ENCODE measurements at places on chromosomes 7 and 10.

GRCh38 chr7:35983626-35984025 lies 169.4 kb upstream of the EEPD1 start:
- no peak for DNase-seq

GRCh38 chr7:83655951-83656556 lies 7.1 kb upstream of the SEMA3E start:
- no peak for DNase-seq

DNA sequence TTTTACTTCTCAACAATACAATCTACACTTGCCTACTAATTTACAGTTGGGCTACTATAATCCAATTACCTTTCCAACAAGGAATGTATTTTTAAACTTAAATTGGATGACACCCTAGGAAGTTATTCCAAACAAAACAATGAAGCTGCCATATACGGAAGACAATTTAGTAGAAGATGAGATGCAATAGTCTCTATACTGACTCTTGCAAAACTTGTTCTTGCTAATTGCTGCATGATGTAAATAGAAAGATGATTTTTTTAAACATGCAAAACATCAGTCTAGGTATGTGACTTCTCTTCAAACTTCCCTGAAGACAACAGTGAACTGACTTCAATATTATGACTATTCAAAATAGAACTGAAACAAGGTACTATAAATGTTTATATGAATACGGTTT lies 17.6 kb downstream of the NT5C3A start:
- DNase-seq = no peak

DNA sequence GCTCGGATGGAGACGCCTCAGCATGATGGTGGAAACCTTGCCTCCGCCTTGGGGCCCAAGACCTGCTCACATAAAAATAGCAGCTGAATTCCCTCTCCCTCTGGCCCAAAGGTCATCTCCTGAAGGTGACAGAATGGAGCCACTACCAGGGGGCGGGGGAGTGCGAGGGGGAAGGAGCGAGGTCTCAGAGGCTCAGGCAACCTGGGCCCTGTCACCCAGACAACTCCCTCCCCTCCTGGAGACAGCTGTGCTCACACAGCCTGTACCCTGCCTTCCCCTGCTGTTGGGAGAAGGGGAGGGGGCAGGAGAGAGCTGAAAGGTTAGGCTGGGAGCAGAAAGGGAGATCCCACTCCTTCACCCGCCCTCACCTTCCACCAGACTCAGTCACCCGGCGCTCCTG lies 173.0 kb upstream of the RHEB start:
- no peak for DNase-seq

GRCh38 chr10:45428611-45429510 lies 54.8 kb downstream of the ALOX5 start:
- DNase-seq = no peak

DNA sequence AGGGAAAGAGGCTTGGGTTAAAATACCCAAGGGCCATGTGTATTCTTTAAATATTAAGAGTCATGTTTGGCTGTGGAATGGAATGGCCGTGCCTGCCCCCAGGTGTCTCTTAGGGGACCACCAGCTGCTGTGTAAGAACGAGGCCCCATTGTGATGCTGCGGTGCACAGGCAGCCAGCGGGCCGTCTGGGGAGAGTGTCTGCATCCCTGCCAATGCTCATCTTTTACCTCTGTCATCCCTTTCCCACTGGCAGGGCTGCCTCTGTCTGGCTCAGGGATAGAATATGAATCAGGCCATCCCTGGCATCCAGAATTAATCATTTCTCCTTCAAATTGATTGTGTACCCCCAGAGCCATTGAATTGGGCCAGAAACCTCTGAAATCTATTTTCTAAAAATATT lies 137.8 kb upstream of the GALNT17 start:
- DNase-seq = no peak

DNA sequence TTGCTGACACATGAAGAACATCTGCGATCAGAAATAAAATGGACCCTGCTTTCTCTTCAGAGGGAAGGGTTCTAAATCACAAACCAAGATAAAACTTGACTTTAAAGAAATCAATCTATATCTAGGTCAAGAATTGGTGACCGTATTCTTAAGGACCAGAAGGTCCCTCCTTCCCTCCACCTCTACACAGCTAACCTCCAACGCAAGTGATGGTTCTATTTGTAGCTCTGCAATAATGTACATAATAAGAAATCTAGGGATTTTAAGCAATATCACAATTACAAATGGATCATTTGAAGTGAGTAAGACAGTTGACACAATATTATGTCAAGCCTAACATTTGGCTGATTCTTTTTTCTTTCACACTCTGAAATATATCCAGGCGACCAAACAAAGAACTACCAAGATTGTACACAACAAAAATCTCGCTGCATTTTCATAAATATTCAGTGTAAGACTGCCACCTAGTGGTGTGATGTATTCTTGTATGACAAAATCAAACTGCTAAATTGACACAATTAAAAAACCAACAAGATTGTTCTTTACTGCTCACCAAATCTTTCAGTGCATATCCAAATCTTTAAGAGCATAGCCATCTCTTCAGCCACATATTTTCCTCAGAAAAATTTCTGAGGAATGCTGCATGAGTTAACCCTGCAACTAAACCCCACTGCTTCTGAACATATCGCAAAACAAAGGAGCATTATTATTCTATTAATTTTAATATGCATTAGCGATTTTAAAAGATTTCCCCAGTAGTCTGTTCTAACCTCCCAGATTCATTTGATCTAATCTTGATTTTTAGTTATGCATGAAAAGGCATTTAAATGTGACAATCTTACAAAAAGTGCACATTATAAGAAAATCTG lies 44.5 kb downstream of the ICA1 start:
- DNase-seq = peak; percentile 75

DNA sequence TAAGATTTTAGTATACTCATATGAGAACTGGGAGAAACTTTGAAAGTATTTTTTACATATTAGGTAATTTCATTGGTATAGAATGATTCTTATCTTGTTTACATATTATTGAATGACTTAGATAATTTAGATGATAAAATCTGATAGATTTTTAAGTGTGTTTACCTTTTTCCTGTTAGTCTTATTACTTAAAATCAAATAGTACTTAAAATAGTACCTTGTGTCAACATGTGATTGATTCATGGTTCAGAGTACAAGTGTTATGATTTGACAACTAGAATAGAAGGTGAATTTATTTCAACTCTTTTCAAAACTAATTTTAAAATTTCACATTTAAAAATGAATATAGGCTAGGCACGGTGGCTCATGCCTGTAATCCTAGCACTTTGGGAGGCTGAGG lies 4.1 kb downstream of the MKLN1 start:
- no peak for DNase-seq

DNA sequence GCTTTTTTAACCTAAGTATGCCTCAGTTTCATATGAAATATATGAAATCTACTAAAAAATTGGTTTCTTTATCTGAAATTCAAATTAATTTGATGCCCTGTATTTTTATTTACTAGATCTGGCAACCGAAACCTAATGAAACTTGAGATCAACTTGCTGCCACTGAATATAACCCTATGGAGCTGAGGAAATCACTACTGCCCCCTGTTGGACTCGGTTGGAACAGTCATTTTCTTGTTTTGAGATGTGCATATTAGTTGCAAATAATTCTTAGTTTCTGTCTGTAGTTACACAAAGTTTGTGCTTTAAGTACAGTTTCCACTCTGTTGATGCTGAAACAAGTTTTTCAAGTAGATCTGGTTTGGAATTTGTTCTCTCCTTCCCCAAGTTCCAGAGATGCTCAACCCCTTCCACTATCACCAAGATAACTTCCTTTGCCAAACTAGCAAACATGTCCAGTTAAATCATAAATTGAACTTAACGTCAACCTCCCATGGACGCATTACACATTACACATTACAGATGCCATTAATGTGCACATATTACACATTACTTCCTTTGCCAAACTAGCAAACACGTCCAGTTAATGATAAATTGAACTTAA lies 22.2 kb upstream of the EXOC4 start:
- peak; percentile 50 for DNase-seq

- DNase-seq = no peak
Observed at GRCh38 chr7:15577600-15577999, 15.8 kb upstream of the AGMO start.

DNA sequence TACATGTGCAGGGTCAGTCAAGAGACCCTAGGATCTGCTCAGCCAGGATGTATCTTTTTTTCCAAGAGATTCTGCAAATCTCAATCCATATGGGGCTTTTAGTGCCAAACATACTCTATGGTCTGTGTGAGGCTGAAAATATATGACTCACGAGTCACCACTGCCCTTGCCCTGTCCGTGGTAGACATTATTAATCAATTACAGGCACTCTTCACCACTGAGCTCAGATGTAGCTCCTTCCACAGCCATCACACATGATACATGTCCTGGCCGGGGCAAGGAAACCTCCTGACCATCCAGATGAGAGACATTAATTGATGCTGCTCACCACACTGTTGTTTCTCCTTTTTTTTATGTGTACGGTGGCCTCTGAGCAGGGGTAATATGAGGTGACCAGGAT lies 90.2 kb upstream of the RET start:
- no peak for DNase-seq

DNA sequence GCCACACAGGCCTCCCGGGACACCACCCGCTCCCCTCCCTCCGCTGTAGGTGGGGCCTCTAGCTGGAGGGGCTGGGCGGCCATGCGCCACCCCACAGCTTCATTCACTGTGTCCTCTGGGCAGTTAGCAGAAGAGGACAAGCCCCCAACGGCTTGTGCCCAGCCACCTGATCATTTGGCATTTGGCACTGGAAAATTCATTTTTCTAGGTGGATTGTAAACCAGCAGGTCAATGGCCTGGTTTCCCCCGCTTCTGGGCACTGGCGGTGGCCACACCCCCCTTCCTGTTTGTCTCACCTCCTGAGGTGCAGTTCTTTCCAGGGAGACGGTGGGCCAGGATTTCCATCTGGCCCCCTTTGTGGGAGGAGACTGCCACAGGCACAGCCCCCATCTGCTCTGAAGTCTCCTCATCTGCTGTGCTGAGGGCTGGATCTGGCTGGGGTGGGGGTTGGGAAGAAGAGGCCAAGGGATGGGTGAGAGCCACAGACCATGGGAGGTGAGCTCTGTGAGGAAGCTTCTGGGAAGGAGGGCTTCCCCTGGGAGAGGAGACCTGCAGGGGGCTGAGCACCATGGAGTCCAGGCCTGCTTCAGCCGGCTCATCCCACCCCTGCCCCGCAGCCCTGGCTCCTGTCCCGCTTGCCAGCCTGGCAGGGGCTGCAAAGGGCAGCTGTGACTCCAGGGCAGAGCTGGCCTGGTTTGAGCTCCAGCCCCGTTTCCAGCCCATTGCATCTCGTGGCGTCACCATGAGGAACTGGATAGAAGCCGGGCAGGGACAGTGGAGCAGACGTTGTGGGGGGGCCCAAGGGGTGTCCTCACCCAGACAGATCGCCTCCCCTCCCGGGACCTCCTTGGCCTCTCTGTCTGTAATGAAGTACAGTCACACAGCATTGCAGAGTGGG lies 40.1 kb upstream of the SLC29A3 start:
- DNase-seq = no peak

DNA sequence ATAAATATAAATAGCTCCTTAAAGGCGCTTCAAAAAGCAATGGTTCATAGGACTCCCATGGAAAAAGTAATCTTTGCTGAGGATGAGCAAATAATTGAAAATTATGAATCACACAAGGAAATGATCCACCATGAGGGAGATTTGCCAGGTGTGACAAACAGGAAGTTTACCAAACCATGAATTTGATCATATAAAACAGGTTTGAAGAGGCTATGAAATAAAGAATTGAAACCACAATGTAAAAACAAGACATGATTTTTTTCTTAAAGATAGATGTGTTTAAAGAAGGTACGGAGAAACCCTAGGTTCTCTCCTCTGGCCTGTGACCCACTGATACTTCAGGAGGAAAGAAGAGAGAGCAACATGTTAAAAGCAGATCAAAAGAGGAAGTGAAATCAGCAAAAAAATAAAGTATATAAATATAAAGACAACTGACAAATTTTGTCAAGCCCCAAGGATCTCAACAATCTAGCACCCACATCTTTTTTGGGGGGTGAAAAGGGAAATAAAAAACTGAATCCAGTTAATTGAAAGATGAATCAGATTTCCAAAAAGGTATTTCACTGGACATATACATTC lies 111.3 kb upstream of the ASAH2 start:
- no peak for DNase-seq

GRCh38 chr10:15369256-15370211 lies 1.6 kb downstream of the FAM171A1 start:
- no peak for DNase-seq

- DNase-seq = no peak
Observed at GRCh38 chr10:19728376-19728775, 87.9 kb upstream of the PLXDC2 start.

- no peak for DNase-seq
Observed at GRCh38 chr7:108522780-108523179, 3.2 kb downstream of the PNPLA8 start.

DNA sequence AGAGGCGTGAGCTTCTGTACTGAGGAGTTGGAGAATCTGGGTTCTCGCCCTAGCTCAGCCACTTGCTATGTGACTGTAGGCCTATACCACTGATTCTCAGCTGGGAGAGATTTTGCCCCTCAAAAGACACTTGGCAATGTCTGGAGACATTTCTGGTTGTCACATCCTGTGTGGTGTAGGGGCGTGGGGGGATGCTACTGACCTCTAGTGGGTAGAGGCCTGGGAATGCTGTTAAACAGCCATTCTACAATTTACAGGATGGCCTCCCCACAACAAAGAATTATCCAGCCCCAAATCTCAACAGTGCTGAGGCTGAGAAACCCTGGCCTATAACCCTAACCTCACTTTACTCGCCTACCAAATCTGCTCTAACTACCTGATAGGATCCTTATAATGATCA lies 58.8 kb upstream of the GAD2 start:
- no peak for DNase-seq

DNA sequence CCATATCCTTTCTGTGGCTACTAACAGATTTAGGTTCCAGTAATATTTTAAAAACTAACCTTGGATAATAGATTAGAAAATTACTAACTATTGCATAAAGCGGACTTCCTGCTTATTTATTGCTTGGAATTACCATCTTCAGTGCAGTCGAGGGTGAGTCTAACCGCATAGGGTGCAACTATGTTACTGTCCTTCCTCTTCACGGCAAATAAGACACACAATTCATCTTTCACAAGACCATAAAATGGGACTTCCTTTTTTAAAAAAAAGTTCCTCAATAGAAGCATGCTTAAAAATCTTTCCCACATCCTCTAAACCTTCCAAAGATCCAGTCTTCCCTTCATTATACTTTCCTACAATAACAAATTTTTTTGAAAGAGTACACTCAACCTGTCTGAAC lies 2.1 kb downstream of the SLC25A40 start:
- DNase-seq = no peak

- DNase-seq = no peak
Observed at GRCh38 chr7:100929808-100930174, 19.5 kb upstream of the MUC3A start.

GRCh38 chr7:14288701-14289100 lies 299.2 kb upstream of the ETV1 start:
- no peak for DNase-seq
